ENCODE measurements at places on chromosomes 5 and 9.

DNA sequence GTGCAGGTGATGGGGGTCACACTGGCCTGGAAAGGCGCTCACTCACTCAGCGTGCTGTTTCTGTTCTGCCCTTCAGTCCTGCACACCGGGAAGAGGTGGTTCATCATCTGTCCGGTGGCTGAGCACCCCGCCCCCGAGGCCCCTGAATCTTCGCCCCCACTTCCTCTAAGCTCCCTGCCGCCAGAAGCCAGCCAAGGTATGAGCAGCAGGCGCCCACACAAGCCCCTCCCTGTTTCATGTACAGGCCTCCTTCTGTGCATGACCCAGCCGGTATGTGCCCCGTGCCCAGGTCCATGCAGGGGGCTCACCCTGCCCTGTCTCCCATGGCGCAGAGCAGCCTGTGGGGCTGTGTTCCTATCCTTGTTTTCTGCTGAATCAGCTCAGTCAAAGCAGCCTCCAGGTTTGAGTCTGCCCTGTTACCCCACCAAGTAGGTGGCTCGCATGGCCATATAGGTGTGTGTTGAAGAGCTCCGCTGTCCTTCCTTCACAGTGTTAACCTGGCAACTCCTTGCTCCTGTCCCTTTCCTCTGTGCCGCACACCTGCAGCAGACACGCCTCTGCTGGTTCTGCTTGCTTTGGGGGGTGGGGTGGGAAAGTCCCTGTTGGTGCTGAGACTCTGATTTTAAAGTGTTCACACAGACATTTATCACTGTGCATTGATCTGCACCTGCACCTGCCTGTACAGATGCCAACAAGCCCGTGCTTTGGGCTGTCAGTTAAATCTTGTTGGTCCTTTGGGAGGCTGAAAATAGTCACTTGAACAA is 84.8 kb downstream of the WNK2 start:
- DNase-seq: no peak

DNA sequence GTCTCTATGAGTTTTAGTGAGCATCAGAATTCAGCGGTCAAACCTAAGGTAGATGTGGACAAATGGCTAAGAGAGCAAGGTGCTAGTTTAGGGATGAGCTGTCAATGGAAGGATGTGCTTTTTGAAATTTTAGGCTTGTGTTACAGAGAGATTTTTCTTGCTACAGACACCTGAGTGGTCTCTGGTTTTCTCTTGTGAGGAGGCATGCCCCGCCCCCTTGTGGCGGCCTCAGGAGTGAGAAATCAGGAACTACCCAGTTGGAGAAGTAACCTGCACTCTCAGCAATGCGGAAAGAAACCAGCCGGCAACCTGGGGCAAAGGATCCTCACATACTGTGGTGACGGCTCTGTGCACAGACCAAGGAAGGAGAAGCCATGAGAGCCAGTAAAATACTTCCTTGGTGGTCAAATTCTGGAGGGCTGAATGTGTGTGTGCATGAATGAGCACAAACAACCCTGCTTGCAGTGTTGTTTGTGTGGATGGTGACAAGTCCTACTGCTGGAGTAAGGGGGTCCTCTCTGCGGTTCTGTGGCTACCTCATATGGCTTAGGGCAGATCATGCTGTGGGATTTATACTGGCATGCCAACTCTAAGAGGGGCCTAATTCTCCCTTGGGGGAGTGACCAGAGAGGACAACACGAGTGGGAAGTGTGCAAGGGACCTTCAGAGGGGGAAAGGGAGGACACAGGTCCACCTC is 16.7 kb upstream of the HSD17B4 start:
- DNase-seq: peak; percentile 61

DNA sequence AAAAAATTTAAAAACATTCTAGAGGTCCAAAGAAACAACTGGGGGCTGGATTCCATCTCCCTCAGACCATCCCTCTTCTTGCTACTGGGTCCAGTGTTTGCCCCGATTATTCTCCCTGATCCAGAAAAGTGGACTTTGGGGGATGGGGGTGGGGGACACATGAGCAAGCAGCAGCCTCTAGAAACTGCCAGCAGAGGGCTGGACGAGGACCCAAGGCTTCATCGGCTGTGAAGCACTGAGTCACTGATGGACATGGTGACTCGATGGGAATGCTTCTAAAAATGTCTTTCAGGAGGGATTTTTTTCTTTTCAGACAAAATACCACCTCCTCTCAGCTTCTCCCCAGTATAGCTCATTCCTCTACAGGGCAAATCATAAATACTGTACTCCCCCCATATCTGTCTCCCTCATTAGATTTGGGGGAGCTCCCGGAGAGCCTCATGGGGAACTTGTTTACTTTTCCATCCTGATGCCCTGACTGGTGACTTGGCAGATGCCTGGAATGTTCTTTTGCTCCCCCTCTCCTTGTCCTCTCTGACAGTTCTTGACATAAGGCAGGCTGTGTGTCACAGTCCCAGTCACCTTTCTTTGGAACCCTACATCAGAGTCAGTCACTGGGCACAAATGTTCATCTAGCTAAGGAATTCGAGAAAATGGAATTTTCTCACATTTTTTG is 67.2 kb upstream of the STC2 start:
- DNase-seq: peak; percentile 17

GRCh38 chr5:150781706-150782614 is 3.4 kb downstream of the SMIM3 start:
- no peak for DNase-seq

- DNase-seq: no peak
Measured at GRCh38 chr9:98917746-98918487, 25.8 kb upstream of the COL15A1 start.

GRCh38 chr9:122392714-122393113 is 21.9 kb downstream of the PTGS1 start:
- DNase-seq: no peak

- DNase-seq: peak; percentile 1
Measured at GRCh38 chr5:53560028-53560427, 411 bp upstream of the NDUFS4 start.

DNA sequence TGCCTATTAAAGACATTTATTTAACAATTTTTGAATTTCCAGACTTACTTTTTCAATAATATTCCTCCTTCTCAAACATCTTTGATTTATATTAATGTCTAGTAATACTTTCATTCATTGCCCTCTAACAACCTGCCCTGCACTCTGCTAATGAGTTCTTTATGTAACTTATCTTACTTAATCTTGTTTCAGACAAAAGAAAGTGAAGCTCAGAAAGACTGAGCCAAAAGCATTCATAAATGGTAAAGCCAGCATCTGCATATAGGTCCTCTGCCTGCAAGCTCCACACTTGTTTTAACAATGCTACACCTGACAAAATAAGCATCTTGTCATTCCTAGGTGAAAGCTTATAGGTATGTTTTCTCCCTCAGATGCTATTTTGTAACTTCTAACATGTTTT is 2.4 kb upstream of the TNPO1 start:
- DNase-seq: no peak

DNA sequence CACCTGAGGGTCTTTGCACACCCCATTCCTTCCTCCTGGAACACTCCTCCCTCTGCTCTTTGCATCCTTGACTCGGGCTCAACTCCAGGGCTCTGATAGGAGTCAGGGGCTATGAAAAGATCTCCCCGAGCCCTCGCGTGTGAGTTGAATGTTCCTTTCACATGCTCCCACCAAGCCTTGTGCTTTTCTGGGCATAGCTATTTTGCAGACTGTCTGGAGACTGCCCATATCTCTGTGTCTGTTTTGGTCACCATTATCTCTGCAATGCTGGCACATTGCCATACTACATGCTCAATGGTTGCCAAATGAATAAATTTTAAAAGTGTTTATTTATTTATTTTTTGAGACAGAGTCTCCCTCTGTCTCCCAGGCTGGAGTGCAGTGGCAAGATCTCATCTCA is 56.9 kb upstream of the PLPP1 start:
- no peak for DNase-seq

GRCh38 chr5:73179730-73180129 is 6.7 kb downstream of the TMEM174 start:
- DNase-seq: no peak

DNA sequence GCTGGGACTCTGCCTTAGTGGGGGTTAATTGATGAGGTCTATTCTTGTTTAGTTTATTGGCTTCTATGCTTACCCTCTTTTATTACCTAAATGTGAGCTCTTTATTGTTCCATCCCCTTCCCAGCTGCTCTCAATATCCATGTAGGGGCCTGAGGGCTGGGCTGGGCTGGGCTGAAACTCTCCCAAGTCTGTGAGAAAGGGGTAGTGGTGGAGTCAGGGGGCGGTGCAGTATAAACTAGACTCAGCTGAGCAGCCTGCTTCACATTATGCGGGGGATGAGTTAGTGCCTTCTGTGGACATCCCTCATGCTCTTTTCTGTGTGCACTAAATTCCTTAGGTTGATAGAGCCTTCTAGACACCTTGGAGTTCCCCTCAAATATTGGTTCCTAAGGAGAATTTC is 451.8 kb upstream of the PTGER4 start:
- DNase-seq: no peak

DNA sequence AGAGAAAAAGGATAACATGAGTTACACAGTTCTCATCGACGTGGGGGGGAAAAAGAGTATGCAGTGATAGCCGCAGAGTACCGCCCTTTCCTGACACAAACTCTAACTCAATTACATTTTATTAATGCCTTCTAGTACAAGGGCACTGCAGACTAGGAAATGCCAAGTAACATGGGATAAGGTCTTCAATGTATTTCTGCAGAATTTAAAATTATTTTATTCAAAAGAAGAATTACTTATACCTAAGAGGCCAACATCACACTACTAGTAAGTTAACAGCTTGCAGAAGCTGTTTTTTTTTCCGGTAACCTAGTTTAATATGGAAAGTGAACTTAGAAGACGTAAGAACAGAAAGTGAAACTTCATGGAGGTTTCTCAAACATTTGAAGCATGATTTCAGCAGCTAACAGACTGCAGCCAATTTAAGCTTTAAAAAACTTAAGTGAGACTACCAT is 3.9 kb downstream of the SETX start:
- DNase-seq: peak; percentile 11

GRCh38 chr9:73583576-73583975 is 431.9 kb downstream of the ANXA1 start:
- DNase-seq: peak; percentile 1

GRCh38 chr5:11482011-11482410 is 422.2 kb downstream of the CTNND2 start:
- no peak for DNase-seq

DNA sequence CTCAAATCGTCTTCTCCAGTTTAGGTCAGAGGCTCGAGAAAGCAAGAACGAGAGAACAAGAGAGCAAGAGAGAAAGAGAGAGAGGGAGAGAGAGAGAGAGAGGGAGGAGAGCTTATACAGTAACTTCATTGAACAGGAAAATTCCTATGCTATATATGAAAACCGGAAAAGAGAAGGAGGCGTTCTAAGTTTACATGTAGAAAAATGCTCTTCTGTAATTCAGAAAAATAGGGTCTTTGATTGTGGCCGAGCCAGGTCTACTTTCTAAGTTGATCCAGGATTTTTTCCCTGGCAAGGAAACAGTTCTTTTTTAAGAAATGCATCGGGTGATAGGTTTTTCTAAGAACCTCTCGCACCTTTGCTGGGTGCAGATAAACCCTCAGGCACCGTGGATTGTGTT is 29.5 kb downstream of the COL15A1 start:
- no peak for DNase-seq

DNA sequence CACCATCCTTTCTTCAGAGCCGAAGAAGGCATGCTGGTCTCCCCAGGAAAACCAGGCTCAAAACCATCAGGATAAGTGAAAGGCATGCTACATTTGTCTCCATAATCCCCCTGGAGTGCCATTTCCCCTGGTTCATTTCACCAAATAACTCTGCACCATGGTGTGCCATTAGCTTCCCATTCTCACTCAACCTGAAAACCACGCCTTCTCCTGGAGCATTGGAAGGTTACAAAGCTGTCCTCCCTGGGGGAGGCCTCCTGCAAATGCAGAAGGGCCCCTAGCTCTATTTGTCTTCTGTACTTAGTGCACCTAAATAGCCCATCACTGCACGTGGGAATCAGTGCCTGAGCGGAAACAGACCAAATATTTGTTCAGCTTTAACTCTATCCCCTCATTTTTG is 90.2 kb upstream of the ICE1 start:
- DNase-seq: no peak

GRCh38 chr5:132024789-132025402 is 13.4 kb upstream of the ACSL6 start:
- DNase-seq: no peak

DNA sequence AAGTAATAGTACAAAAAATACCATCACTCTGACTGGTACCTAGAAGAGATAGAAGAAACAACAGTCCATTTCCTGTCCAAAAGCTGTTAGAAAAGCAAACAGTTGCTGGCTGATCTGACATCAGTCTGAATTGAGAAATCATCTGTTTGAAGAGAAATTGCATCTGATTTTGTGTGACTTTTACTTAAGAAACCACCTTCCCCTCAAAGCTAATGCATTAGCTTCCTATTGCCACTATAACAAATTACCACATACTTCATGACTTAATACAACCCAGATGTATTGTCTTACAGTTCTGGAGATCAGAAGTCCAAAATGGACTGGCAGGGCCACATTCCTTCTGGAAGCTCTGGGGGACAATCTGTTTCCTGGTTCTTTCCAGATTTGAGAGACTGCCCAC is 385.9 kb upstream of the TLE4 start:
- no peak for DNase-seq

DNA sequence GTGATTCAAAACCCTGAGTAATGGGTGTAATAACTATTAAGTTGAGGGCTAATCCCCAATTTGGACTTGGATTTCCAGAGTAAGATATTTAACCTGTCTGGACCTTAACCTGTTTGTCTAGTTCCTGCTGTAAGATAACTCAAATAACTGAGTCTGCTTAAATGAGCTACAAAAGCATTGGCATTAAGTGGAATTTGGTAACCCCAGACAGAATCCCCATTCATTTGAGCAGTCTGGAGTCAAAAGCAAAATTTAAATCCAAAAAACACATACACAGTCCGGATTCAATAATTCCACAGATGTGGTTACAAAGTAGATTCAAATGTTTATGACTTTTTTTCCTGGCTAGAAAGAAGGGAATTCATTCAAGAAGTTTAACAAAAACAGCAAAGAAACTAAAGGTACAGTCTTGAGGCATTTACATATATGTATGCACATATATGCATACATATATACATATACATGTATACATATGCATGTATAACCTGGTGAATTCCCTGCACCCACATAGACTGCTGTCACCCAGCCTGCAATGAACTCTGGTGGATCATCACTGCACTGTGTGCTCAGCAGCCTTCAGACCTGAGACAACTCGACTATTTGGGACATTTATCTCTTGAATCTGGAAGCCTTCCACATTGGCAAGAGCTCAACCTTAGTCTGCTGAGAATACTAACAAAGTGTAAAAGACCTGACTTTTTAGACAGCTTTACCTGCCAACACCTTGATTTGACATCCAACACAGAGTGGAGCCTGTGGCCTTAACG is 205.4 kb downstream of the LURAP1L start:
- DNase-seq: no peak

DNA sequence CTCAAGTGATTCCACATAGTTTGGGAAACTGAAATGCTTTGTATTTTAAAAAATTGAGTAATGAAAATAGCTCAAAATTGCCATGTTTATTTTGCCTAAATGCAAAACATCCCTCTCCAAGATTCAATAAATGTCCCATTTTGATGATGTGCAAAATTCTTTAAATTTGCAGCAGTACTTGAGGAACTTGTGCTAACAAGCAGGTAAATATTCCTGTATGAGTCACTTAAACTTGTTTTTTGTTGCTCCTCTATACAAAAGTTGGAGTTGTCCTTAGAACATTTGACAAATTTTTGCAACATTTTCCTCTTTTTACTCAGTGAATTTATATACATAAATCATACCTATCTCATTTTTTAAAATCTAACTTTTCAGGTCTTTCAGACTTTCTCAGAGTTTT is 280.2 kb downstream of the CDH12 start:
- DNase-seq: no peak

GRCh38 chr5:179154991-179155955 is 95.1 kb downstream of the ZNF354C start:
- DNase-seq: no peak

GRCh38 chr5:101942321-101942882 is 353.7 kb downstream of the SLCO4C1 start:
- DNase-seq: peak; percentile 41

All from ACHN (cell line).